Activated naive CD8-positive, alpha-beta T cell treated with anti-CD3 and anti-CD28 coated beads, Interleukin-2, amount 50 U/mL, for 24 hours (primary cell): ENCODE measurements at places on chromosomes 3 and 15.

GRCh38 chr3:123781138-123781537 lies 103.0 kb downstream of the MYLK start:
- DNase-seq, result no peak

DNA sequence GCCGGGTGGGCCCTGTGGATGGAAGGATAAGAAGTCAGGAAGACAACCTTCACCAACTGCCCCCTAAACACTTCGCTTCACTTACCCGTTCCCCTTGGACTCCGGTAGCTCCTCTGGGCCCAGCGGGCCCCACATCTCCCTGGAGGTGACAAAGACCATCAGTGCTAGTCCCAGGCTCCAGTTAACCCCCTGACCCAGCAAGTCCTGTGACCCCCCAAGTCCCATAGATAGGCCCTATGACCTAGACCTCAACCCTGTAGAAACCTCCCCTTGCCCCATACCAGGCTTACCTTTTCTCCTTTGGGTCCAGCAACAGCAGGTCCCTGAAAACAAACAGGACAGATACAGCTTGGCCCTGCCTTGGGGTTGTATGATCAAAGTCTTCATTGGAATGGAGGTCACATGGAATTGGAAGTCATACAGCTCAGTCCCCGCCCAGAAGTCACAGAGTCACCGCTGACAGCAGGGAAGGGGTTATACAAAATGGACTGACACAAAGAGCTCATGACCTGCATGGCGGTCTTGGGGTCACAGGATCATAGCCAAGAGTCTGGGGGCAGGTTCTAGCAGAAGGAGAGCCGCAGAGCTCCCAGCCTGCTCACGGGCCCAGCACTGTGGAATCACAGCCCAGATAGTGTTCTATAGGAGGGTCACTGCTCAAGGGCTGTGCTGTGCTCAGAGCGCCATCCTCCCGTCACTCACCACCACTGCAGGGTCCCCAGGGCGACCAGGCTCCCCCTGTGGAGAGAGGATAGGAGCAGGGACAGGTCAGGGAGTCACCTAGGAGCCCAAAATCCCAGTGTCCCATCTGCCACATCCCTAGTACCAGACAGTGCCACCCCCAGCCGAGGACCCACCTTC lies 13.3 kb downstream of the COL7A1 start:
- no peak for DNase-seq

- DNase-seq, result no peak
These were observed 208.4 kb downstream of the PLOD2 start for GRCh38 chr3:145952536-145952935.

- DNase-seq, result no peak
These were observed 315.9 kb upstream of the TBL1XR1 start for GRCh38 chr3:177512945-177513814.

DNA sequence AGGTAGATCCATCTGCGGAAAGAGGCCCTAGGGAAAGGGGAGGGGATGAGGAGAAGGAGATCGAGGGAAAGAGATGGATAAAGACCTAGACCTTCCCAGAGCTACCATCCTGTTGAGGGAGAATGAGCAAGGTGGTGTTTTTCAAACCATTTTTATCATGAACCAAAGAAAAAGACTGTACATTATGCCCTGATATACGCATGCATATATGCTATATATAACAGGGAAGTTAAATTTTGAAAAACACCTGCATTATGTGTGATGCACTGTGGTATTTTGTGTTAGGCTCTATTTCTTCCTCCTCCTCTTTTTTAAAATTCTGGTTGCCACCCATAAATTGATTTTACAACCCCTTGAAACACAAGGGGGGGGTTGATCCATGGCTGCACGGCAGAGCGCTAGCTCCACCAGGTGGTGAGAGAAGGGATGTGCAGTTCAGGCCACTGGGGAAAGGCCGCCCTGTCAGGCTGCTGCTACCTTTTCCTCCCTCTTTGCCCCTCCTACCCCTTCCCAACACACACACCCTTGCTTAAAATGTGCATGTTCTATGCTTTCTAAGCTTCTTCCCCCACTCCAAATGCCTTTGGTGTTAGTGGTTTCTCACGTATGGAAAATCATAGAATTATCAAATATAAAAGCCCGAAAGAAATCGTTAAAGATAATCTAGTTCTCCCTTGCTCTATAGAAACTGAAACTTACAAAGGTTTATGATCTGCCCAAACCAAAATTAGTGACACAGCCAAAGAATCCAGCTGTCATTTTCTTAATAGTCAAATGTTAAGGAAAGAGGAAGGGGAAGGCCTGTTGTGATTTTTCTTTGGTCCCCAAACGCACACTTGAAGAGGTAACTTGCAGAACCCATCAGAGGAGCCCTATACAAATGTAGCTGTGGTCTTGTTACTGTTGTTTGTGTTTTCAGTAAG lies 262.0 kb upstream of the UMPS start:
- DNase-seq, result peak; percentile 44

GRCh38 chr3:190058521-190059241 lies 62.0 kb downstream of the P3H2 start:
- DNase-seq, result no peak

DNA sequence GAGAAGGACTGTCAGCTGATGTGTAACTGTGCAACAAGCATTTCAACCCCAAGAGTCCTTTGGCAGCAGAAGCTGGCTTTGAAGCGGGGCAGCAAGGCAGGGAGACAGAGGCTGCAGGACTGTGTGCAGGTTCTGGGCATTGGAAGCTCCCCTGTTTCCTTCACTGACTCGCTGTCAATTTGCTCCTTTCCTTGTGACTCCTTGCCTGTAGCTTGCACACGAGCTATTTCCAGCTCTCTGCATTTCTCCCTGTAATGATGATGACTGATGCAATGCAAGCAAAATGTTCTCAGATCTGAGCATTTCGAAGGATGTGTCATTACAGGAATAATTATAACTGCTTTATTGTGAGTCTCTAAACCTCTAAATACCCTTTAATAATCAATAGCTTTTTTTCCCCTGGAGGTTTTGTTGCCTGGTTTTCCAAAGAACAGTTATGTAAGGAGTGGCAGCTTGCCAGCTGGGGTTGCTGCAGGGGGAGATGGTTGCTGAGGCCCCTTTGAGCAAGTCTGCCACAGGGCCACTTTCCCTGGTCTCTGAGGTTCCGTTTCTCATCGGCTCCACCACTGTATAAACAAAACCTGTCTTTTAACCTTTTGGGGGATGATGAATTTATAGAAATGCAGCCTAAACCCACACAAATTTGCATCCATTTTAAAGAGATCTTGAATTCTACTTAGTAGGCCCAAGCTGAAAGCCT lies 2.8 kb downstream of the APOD start:
- no peak for DNase-seq

DNA sequence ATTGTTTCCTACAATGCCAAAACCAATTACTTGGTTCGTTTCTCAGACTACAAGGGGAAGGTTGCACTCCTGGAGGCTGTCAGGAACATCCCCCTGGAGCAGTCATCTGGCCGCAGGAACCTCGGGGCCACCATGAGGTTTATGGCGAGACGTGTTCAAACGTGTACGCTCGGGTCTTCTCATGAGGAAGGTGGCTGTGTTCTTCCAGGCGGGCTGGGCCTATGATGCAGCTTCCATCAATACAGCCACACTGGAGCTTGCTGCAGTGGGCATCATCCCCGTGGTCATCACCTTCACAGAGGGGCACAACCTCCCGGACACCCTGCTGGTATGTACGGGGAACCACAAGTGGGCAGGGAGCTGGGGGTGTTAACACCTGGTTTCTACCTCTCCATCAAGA lies 94.5 kb upstream of the COL6A5 start:
- DNase-seq, result no peak

DNA sequence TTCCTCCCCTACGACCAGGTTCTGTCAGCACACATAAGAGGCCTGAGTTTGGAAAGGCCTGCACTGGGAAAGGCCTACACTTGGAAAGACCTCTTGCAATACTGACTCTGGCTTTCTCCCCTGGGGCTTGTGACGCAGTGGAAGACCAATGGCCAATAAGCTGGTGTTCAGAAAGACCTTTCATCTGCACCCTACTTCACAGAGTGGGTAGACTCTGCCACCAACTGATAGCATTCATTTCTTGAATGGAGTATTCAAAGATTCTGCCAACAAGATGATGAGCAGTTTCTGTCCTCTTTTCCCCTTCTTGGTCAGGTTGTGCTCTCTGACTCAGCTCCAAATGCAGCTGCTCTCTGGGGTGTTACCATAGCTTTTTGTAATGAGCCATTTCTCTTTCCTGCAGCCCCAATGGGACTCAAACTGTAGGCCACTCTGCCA lies 48.8 kb downstream of the TIPARP start:
- DNase-seq, result no peak

GRCh38 chr3:165346503-165346902 lies 150.3 kb upstream of the SLITRK3 start:
- no peak for DNase-seq

DNA sequence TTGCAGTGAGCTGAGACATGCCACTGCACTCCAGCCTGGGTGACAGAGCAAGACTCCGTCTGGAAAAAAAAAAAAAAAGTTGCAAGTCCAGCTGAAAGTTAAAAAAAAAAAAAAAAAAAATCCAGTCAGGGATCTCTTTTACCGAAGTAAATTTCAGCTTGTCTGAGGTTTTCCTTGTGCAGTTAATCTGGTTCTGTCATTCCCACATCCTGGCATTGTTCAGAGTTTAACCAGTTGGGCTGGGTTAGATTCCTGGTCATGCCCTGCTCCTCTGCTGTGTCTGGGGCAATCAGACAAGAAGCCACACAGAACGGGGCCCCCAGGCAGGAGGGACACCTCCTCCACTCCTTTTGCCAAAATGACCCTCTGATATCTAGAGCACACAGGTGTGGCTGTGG lies 84.1 kb upstream of the KLHL25 start:
- no peak for DNase-seq

- no peak for DNase-seq
These were observed 77.8 kb upstream of the TBC1D5 start for GRCh38 chr3:17820275-17820674.

DNA sequence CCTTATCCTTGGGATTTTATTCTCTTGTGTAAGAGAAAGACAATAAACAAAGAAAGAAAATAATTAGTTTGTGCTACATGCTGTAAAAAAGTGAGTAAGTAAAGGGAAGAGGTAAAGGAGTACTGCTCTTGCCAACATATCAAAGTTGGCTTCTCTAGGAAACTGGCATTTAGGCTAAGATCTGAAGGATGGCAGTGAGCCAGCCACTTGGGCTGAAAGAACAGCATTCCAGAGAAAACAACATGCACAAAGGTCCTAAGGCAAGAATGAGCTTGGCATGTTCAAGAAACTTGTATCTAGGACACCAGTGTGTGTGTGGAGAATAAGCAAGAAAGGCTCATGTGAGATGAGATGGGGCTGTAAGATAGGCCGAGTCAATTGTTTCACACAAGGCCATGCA lies 245.5 kb upstream of the MANF start:
- DNase-seq, result no peak

DNA sequence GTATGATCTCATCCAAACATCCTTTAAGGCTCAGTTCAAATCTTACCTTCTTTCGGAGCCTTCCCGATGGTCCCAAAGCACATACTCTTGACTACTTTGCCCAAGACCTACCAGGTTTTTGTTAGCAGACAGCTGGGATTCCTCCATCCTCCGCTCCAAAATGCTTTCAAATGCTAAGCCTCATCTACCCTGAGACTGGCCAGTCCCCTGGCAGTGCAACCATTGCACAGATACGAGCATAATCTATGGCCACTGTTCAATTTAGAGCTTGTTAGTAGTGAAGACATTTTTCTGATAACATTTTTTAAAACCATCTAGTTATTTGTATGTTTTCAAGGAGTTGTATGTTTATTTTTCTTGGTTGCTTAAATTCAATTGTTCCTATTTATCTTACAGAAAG lies 264.4 kb upstream of the NR2F2 start:
- DNase-seq, result no peak

- DNase-seq, result no peak
These were observed 12.2 kb upstream of the APOD start for GRCh38 chr3:195595785-195596531.

DNA sequence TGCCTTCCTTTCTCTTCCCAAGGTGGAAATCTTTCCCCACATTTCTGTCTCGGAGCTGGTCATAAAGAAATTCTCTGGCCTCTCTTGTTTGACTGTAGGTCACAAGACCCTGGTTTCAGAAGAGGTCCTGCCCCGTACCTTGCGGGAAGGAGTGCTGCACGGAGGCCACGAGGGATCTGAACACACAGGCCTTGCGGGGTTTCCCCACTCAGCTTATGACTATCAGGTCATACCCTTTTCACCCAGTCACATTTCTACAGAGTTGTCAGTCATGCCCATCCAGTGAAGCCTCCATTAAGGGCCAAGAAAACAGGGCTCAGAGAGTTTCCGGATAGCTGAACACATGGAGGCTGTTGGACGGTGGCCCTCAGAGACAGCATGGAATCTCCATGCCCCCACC lies 54.7 kb upstream of the ATP13A3 start:
- no peak for DNase-seq

GRCh38 chr3:169052465-169053302 lies 610.8 kb downstream of the MECOM start:
- DNase-seq, result no peak

- DNase-seq, result peak; percentile 33
These were observed 3.8 kb upstream of the GABPB1 start for GRCh38 chr15:50358845-50359244.

- no peak for DNase-seq
These were observed 827.5 kb upstream of the DPPA4 start for GRCh38 chr3:110164632-110165369.

GRCh38 chr3:57545636-57546268 lies 1.6 kb upstream of the DNAH12 start:
- no peak for DNase-seq

- DNase-seq, result no peak
These were observed 64.2 kb downstream of the MAGI1 start for GRCh38 chr3:65974509-65974908.

GRCh38 chr3:157081626-157082210 lies 78.2 kb downstream of the CCNL1 start:
- peak; percentile 95 for DNase-seq

DNA sequence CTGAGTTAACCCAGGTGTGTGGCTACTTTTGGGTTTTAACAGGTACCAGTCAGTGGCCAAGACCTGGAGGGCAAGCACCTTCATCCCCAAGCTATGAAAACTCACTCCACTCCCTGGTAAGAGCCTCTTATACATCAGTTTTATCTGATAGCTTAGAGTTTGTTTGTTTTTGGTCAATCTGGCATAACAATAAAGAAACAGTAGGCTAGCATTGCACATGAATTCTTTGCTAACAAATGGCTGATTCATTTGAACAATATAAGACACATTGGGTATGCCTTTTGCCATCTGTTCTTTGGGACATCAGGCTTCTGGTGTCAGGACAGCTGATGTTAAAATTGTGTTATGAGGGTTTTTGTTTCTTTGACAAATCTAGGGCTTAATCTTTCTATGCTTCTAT lies 125.0 kb upstream of the CGNL1 start:
- no peak for DNase-seq

DNA sequence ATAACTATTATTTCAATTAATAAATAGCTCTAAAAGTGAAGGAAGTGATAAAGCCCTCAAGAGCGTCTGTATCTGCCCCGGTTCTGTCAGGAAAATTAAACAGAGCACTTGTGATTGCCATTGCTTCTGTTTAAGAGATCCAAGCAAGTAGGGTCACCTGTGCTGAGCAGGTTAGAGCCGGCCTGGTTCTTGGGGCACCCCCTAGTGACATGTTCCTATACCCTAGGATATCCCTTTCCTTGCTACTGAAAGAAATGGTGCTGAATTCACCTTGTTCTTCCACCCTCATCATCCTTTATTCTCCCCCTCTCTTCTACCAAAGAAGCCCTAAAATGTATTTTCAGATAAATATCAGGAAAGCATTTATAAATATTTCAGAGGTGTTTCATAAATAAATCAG lies 323.5 kb downstream of the RORA start:
- DNase-seq, result no peak

GRCh38 chr3:126512026-126512425 lies 5.5 kb downstream of the UROC1 start:
- no peak for DNase-seq
